ENCODE measurements at places on chromosomes 6 and 20.

GRCh38 chr6:92715991-92716390 is 703.4 kb downstream of the EPHA7 start:
- DNase-seq: no peak

GRCh38 chr6:8043221-8043620 is 21.0 kb downstream of the BLOC1S5 start:
- no peak for DNase-seq

DNA sequence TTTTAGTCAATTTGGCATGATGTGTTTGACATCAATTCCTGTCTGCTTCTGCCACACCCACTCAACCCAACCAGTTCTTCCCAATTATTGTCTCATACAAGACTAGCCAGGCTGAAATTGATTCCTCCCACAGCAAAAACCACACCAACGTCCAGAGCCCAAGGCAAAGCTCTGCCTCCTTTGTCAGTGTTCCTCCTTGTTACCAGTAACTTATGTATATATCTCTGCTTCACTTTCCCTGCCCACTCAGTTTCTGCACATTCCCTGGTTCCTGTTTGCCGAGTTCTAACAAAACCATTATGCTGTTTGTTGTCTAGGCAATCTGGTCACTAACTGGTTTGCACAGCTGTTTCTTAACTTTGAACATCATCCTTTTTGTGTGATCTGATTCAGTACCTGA is 547.9 kb upstream of the PTCHD4 start:
- no peak for DNase-seq

DNA sequence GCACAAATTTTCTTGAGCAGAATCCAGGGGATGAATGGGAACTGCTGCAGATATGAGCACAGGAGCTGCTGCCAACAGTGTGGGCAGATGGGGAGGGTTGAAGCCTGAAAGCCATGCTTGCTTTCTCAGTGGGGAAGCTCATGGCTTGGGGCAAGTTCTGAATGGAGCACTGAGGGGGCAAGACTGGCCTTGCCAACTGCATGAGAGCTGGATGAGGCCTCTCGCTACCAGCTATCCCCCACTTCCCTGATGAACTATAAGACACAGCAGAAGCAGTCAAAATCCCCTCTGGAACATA is 28.3 kb downstream of the TREM1 start:
- no peak for DNase-seq

DNA sequence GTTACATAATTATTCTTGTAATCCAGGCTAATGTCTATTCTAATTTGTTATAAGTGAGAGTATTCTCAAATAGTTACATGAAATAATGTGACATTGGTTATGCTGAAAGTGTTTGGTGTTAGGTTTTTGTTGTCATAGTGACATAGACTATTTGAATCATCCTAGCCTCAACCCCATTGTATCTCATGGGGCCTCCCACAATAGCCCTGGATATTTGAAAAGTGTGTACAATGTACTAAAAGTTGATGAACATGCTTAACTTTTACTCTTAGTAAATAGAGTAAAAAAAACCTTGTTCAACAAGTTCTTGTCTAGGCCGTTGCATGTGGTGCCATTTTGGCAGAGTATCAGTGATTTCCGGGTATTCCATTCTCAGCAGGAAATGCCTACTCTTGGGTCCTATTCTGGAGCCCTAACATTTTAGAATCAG is 83.0 kb downstream of the RTN4IP1 start:
- DNase-seq: no peak

GRCh38 chr20:49452011-49452482 is 30.4 kb downstream of the KCNB1 start:
- DNase-seq: no peak

- no peak for DNase-seq
These were observed 11.5 kb downstream of the PEDS1 start for GRCh38 chr20:50141811-50142561.

DNA sequence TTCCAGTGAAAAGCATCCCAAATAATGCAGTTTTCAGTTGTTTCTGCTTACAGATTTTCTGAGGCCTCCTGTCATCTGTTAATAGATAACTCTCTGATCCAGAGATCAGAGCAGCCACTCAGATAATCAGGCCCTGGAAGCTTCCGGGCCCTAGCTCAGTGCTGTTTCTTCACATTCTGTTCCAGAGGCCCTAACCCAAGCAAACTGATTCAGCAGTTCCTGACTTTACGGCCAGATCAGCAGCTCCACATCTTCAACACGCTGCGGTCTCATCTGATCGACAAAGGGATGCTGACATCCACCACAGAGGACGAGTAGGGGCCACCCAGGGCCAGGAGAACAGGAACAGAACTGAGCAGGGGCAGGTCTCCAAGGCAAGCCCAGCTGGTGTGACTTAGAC is 63.1 kb downstream of the CDS2 start:
- DNase-seq: no peak

DNA sequence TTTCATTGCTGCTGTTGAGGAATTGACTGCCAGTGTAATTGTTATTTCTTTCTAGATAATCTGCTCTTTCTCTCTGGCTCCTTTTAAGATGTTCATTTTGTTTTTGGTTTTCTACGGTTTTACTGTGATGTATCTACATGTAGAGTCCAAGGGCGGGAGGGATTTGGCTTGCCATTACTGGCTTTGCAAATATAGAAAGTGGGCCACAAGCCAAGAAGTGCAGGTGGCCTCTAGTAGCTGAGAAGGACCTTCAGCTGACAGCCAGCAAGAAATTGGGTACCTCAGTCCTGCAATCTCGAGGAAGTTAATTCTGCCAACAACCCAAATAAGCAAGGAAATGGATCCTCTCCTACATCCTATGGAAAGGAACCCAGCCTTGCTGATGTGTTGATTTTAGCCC is 42.8 kb upstream of the GLP1R start:
- DNase-seq: no peak

DNA sequence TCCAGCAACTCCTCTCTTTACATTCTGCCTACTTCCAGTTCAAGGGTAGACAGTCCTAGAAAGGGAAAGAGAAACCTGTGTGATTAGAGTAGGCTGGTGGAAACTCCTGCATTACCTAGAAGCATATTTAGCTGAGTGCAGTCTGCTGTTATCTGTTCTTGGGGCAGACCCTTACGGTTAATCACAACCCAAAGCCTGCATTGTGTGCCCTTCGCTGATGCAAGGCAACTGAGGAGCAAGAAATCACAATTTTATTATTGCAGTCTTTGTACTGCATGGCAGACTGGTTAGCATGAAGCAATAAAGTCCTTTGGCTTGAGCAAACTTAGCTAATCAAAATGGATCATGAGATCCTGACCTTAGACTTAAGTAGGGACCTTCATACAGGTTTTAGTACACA is 1.5 kb upstream of the GOPC start:
- DNase-seq: peak; percentile 17

- no peak for DNase-seq
These were observed 249.1 kb upstream of the TSHZ2 start for GRCh38 chr20:52722926-52723688.

DNA sequence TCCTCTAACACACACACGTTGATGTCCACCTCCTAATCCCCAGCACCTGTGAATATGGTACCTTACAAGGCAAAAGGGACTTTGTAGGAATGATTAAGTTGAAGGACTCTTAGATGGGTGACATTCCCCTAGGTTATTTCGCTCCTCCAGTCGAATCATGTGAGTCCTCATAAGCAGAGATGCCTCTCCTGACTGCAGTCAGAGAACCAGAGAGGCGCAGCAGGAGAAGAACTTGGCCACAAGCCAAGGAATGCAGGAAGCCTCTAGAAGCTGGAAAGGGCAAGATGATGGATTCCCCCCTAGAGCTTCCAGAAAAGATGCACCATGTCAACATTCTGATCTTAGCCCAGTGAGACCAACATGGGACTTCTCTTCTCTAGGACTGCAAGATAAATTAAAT is 133.1 kb upstream of the PTPRT start:
- DNase-seq: no peak

DNA sequence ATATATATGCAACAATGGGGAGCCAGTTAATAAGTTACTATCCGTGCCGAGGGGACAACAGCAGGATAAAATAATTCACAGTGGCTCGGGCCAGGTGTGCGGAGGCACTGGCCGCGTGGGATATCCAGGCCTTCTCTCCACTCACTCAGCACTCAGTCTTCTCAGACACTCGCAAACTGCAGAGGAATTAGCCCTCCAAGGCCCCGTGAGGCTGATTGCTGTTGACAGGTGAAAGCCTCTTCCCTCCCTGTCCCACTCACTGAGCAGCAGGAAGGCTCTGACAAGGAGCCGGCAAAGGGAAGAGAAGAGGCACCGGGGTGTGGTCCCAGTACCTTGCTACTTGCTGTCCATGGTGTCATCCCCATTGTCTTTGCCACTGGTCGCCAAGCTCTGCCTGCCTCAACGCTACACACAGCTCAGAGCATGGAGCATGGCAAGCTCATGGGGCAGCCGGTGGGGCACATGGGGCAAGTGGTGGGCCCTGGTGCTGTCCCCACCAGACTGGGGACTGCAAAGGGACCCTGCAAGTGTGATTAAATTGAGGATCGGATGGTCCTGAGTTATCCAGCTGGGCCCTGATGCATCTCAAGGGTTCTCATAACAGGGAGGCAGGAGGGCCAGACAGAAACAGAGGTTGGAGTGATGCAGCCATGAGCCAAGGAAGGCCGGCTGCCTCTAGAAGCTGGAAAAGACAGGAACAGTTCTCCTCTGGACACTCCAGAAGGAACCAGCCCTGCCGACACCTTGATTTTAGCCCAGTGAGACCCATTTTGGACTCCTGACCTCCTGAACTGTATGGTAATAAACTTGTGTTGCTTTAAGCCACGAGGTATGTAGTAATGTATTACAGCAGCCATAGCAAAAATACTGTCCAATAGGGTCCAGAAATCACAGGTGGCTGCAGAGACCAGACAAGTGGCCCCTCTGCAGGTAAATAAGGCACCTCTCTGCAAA is 119.7 kb downstream of the PSMB1 start:
- DNase-seq: no peak

- no peak for DNase-seq
These were observed 111.6 kb downstream of the GMDS start for GRCh38 chr6:2133716-2134310.

- no peak for DNase-seq
These were observed 52.6 kb upstream of the CCDC167 start for GRCh38 chr6:37552267-37552666.

DNA sequence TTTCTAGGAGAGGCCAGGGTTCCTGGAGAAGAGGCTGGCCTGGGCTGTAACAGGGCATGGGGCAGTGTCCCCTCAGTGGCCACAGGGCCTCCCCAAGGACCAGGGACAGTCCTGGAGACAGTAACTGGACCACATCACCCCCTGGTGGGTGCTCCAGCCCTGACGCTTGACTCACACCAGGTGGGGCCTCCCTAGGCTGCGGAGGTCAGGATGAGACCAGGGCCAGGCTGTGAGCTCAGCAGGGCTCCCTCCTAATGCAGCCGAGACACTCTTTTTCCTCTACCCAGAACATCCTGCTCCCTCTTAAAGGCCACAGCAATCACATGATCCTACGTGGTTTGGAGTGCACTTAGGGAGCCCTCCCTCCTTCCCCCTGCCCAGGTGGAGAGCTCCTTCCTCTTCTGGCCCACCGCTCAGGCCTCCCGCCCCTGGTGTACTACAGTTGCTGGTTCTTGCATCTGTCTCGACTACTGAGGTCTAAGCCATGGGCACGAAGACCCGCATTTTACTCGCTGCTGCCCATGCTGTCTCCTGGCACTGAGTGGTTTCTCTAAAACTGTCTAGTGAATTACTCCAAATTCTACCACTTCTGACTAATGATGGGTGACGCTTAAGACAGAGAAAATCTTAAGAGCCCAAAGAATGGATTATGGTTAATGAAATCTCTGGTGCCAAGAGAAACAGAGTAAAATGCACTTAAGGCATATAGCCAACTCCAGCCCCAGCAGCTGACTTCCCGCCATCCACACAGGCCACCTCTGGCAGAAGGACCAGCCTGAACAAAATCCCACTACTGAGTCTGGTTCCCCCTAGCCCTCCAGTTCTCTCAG is 166.1 kb upstream of the CST7 start:
- no peak for DNase-seq

DNA sequence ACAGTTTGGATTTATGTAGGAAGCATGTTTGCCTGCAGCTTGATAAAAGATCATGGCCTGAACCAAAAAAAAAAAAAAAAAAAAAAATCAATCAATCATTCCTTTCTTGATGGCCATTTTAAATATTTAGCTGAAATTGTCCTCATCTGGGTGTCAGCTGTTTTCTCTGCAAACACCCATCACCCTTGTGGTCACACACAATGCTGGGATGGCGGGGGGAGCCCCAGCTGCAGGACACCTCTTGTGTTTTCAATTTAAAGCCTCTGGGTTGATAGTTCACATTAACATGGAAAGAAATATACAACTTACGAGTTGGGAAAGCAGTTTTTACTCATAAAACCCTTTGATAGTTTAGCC is 160.4 kb downstream of the ZFP64 start:
- no peak for DNase-seq

- no peak for DNase-seq
These were observed 11.3 kb downstream of the MOXD1 start for GRCh38 chr6:132390017-132390416.

GRCh38 chr6:34478796-34479195 is 12.9 kb downstream of the PACSIN1 start:
- DNase-seq: no peak

DNA sequence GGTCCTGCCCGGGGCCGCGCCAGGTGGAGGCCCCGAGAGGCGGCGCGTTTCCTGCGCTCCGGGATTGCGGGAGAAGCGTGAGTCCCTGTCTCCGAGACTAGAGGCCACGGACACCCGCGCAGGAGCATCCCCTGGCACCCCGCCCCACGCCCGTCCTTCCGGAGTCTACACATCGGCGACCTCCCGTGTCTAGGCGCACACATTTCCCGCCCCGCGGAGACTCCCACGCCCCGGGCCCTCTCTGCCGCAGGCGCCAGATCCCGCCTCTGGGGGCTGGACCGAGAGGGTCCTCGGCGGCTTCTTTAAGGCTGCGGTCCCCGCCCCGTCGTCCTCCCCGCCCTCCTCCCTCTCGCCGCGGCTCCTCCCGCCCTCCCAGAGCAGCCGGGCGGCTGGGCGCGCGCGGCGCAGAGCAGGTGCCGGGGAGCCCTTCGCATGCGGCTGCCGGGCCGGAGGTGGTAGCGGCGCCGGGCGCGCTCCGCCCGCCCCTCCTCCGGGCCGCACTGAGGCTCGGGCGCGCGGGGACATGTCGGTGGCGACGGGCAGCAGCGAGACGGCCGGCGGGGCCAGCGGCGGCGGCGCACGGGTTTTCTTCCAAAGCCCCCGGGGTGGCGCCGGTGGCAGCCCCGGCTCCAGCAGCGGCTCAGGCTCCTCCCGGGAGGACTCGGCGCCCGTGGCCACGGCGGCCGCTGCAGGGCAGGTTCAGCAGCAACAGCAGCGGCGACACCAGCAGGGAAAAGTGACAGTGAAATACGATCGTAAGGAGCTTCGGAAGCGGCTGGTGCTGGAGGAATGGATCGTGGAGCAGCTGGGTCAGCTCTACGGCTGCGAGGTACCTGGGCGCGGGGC is at the start of gene PPP1R14C:
Gene PPP1R14C, plus strand, starts transcription at position 375 of the 846 bp plus-strand sequence. Its CDS starts 149 bp downstream, at position 524.
- DNase-seq: peak; percentile 37

DNA sequence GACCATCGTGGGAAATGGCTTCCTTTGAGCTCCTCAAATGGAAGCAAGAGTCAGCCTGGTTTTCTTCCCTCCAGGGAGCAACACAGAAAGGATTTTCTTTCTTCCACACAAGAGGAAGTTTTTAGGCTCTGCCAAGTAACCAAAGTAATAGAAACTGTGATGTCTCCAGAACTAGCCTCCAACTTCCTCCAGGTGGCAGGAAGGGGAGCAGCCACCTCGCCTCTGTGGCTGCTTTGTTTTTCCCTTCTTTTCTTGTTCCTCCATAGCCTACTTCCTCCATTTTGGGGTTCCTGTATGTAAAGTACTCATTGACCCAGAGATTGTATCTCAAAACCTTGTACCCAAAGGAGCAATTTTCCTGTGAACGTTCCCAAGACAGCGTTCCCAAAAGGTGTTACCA is 32.7 kb upstream of the CCR6 start:
- DNase-seq: no peak

All from inflammatory macrophage treated with lipopolysaccharide for 1 hour (primary cell).